ENCODE measurements at places on chromosomes 6 and 20. TPM values are rescaled to one million over a fixed set of nuclear protein-coding genes. Genes with fewer than 3 reads are reported as not detected.

DDAH2 gene
- total RNA-seq = 55.6 TPM

ZC2HC1B gene
- not detected for total RNA-seq

C6orf118 gene
- total RNA-seq = not detected

DPPA5 gene
- total RNA-seq = not detected

MYBL2 gene
- total RNA-seq = 0.37 TPM

CLPSL1 gene
- not detected for total RNA-seq

SIRPD gene
- not detected for total RNA-seq

RNF39 gene
- not detected for total RNA-seq

TRAPPC3L gene
- 0.24 TPM for total RNA-seq

OTOR gene
- total RNA-seq = not detected

PRR3 gene
- 4.6 TPM for total RNA-seq

GRCh38 chr6:7697820-7698623, 27.9 kb upstream of the BMP6 start:
- DNase-seq = peak; percentile 25

GRCh38 chr6:118558464-118559217, 10.5 kb downstream of the PLN start:
- no peak for DNase-seq

DNA sequence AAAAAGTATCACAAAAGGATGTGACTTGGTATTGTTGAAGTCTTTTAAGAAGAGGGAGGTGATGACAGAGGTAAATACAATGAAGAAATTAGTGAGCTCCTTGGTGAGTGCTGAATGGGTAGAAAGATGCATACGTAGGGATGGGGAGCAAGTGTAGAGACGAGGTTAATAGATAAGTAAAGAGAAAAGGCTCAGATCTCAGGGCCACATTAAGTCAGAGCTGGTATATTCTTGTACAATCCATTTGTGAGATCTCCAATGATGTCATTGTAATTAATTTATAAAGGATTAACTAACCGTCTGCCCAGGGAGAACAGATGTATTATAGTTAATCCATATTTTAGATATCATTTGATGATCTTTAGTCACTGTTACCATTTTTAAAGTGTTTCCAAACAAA, 43.4 kb downstream of the SMPDL3A start:
- no peak for DNase-seq

DNA sequence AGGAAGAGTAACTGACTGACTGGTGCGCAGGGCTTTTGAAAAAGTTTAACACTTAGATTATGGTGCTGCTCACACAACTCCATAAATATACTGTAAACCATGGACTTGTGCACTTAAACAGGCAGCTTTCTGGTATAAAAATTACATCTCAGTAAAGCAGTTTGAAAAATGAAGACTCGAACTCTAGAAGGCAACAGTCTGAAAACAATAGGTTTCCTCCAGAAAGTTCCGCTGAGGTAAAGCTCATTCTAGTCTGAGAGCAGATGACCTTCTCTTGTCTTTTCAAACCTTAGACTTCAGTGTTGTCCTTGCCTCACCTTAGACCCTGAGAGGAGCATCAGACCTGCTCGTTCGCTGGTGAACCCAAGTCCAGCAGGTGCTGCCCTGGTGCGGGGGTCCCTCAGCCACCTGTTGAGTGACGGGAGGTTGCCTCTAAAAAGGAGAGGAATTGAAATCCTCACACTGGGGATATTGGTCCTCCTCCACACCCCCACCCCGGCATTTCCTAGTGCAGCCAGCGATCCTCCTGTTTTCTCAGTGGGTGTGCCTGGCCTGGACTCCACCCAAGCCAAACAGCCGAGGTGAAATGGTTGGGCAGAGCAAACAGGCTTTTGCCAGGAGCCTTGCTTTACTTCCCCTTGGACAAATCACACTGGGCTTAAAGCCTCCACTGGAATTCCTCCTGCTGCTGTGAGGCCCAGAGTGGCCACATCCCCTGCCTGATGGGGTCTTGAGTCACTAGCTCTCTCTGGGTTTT, 14.7 kb upstream of the PYGB start:
- DNase-seq = peak; percentile 87

DNA sequence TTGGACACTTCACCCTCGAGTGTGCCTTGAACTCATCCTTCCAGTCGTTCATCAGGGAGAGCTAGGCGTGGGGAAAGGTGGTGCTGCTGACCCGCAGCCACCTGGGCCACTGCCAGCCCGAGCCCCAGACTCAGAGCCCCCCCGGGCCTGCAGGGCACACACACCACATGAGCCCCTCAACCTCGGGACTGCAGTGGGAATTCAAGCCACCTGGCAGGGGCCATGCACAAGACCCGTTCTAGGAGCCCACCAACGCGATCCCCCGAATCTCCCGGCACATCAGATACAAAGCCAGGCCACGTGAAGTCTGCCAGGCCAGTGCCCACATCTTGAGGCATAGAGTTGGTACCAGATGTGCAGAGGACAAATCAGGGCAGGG, 2.8 kb downstream of the ZNF512B start:
- DNase-seq = no peak

- no peak for DNase-seq
Measured at GRCh38 chr6:132236744-132237143, 164.5 kb downstream of the MOXD1 start.

DNA sequence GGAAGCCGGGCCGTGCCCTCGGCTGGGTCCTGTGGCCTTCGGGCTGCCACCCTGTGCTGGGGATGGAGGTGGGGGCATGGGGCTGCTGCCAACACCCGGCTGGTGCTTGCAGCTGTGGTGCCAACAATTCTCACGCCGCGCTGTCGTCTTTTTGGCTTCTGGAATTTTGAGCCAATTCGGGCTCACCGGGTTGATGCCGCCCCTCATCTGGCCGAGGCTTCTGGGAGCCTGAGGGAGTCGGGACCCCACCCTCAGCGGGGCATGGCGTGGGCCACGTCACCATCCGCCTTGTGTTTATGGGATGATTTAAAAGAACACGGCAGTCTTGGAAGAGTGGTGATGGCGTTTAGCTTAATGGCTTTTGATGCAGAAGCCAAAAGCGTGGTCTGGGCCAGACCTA, 8.7 kb upstream of the NPBWR2 start:
- DNase-seq = peak; percentile 7

GRCh38 chr6:13507306-13507860, 20.0 kb upstream of the GFOD1 start:
- no peak for DNase-seq

GRCh38 chr20:34577061-34577460, 18.5 kb downstream of the MAP1LC3A start:
- DNase-seq = no peak

DNA sequence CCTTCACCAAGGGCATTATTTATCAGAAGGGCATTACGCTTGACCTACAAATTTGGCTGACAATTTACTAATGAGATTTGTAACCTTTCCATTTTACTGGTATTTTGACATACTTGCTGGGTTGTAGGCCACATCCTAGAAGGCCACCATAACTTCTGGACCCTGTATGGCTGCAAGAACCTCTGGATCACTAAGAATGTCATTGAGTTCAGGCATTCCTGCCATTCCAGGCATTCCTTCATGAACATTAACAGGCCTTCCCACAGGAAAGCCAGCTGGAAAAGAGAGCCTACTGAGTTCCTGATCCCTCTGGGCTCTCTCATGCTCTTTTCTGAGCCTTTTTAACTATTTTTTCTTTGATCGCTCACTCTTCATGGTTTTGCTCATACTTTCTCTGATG, 28.4 kb upstream of the SLC35A1 start:
- DNase-seq = no peak

GRCh38 chr20:44470327-44470726, 5.3 kb upstream of the TTPAL start:
- no peak for DNase-seq

DNA sequence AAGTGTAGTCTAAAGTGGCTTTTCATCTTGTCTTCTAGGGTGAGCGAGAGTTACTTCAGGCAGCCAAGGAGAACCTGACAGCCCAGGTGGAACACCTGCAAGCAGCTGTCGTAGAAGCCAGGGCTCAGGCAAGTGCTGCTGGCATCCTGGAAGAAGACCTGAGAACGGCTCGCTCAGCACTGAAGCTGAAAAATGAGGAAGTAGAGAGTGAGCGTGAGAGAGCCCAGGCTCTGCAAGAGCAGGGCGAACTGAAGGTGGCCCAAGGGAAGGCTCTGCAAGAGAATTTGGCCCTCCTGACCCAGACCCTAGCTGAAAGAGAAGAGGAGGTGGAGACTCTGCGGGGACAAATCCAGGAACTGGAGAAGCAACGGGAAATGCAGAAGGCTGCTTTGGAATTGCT, 27.1 kb downstream of the C20orf173 start:
- no peak for DNase-seq

DNA sequence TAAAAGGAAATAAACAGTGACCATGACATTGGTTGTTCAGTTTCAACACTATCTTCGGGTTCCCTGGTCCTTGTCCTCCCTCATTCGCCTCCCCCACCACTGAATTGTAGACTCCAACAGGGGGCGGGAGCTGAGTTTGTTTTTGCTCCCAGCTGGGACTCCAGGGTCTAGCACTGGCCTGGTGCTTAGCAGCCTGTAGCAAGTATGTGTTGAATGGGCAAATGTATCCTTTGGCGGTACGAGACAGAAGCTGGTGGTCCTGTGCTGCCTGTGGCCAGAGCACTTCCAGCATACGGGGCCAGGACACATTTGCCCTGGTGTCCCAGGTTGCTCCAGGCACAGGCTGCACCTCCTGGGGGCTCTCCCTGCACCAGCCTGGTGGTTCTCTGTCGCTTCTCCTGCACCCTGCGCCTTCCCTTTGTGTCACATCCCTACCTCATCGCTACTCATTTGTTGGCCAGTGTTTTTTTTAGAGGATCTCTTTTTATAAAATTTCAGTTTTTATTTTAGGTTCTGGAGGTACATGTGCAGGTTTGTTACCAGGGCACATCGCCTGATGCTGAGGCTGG, 40.1 kb downstream of the PHACTR3 start:
- DNase-seq = no peak

DNA sequence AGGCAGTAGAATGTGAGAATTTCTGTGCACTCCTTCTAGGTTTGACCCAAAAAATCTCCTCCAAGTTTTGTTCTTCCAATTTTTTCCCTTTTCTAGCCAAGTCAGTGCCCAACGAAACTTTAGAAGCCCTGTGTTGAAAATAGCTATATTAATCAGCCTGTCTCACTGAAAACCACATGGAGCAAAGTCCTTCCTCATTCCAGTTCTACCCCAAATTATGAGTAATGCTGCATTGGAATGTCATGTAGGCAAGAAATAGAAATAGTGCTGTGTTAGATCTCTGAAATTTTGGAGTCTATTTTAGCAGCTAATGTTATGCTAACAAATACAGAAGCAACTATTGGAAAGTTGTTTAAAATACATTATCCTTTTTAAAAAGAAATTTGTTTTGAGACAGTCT, 725.5 kb downstream of the TBC1D32 start:
- DNase-seq = no peak

GRCh38 chr6:140082867-140083297, 708.4 kb upstream of the CITED2 start:
- DNase-seq = no peak

- no peak for DNase-seq
Measured at GRCh38 chr6:158686311-158686710, 36.5 kb downstream of the SYTL3 start.

DNA sequence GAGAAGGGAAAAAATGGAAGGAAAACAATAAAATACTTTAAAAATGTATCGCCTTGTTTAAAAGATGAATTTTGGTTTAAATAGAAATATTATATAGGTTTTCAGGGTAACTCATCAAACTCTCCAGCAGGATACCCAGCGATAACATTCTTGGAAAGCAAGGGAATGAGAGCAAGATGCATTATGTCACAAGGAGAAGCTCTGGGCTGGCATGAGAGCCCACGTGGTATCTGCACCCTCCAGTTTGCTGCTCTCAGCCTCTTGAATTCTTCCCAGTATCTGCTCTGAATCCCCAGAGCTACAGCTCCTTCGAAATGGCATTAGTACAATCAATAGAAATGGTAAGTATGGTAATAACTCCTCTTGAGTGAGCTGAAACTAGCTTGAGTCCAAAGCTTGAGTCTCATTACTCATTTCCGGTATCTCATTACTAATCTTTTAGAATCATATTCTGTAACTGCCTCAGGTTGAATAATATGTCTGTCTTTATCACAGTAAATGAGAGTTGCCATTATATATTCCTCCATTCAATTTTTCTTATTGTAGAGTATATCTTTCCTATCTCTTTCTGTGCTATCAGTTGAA, 4.9 kb upstream of the TMEM242 start:
- DNase-seq = no peak

DNA sequence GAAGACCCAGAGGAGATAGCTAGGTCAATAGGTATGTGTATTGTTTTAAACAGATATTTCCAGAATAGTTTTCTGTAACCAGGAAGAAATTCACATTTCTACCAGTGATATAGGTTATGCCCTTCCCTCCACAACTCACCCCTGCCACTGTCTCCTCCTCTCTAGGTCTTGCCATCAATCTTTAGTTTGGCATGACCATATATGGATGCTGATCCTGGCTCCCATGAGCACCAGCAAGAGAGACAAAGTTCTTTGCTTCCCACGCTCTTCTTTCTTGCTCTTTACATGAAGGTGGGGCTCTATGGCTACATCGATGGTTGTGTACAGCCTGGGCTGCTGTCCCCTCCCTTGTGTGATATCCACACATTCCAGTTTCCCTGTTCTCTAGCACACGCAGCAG, 459.4 kb upstream of the ID4 start:
- DNase-seq = no peak

- peak; percentile 87 for DNase-seq
Measured at GRCh38 chr6:28252009-28252975, at the start of gene ZKSCAN4. TSS of gene ZKSCAN4 (minus strand) at chr6:28252269. CDS start at chr6:28251980, 289 bp downstream.

- DNase-seq = no peak
Measured at GRCh38 chr6:4747588-4747987, 28.6 kb upstream of the CDYL start.

DNA sequence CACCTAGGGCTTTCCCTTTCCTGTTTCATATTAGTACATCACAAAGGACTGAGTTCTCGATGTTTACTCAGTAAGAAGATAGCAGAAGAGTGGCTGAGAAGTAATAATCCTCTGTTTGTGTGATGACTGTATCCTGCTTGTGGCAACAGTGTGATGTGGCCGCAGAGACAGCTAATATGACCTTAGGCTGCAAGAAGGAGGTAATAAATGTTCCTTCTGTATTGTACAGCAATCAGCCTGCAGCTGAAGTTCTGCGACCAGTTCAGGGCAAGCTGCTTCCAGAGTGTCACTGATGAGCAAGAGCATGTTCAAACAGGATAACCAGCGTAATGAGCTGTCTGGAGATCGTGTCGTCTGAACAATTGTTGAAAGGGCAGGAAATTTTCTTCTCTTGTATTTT, 70.9 kb downstream of the OPN5 start:
- DNase-seq = no peak

- no peak for DNase-seq
Measured at GRCh38 chr6:169164451-169164850, 89.2 kb downstream of the THBS2 start.

GRCh38 chr20:37693242-37693634, 592 bp upstream of the CTNNBL1 start:
- DNase-seq = no peak

- DNase-seq = no peak
Measured at GRCh38 chr6:144744720-144745119, 459.6 kb downstream of the UTRN start.

- DNase-seq = no peak
Measured at GRCh38 chr20:38870733-38871559, 55.3 kb upstream of the FAM83D start.

DNA sequence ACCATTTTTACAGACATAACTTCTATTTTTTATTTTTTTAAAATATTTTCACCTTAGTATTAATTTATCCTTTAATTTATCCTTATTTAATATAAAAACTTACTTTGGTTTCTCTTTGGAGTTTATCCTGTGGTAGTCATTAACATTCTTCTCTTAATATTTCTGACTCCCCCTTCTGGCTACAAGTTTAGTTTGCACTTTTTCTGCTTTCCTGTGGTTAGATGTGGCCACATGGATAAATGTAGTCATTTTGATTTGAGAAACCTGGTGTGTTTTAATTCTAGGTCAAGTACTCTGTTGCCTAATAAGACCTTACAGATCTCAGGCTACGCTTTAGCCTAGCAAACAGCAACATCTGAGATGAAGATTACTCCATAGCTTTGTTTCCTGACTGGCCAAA, 1187.5 kb downstream of the HACE1 start:
- no peak for DNase-seq

Measured in left cardiac atrium (tissue), 4 donors.